ENCODE measurements at places on chromosomes 7 and 10. TPM values are rescaled to one million over a fixed set of nuclear protein-coding genes. Genes with fewer than 3 reads are reported as not detected.

GRCh38 chr10:68247931-68248330, 16.0 kb upstream of the ATOH7 start:
- H3K27me3 ChIP-seq = no peaks in the 10 kb centered on the region
- no peaks in the 10 kb centered on the region for H3K4me1 ChIP-seq
- H3K36me3 ChIP-seq = no peaks in the 10 kb centered on the region
- DNase-seq = no peak
- no peak overlapping the region for H3K27ac ChIP-seq
- H3K4me3 ChIP-seq = no peak overlapping the region

DNA sequence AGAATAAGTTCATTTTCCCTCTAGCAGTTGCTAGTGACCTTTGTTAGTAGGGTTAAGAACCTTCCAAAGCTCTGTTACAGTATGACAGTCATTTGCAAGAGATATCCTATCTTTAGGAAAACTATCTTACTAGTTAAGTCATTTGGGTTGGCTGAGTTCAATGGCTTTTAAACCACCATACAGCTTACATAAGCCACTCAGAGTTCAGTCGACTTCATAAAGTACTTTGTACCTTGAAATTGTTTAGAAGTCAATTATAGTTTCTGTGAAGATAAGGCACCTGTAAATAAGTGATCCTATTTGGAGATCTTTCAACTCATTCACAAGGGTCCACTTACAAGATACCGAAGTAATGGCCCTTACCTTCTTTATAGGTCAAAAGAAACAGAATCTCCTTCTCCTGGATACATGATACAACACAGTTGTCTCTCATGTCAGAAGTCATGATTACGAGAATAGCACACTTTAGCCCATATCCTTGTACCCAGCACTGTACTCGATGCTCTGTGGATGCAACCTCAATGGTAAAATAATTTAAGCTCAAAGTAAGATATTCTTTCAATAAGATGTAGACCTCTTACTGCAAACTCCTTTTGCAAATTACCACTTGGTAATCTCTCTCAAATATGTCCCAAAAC, 11.9 kb upstream of the ABCC2 start:
- H3K27me3 ChIP-seq = no peaks in the 10 kb centered on the region
- no peaks in the 10 kb centered on the region for H3K4me1 ChIP-seq
- no peak overlapping the region for H3K27ac ChIP-seq
- H3K36me3 ChIP-seq = no peaks in the 10 kb centered on the region
- no peak overlapping the region for H3K4me3 ChIP-seq

DNA sequence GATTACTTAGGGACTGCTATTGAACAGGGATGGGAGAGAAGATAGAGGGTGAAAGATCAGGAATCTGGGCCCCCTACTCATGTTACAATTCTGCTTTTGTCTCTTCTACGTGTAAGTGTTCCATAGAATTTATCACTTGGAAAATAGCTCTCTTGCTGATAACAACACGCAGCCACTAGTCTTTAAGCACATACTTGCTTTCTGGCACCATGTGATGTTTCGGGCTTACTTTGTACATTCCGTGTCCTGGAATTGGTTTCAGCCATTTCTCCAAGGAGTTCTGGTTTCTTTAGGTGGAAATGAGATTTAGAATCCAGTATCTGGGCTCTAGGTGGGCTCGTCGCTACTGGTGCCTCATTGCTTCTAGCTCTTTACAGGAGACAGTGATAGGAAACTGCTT, 59.7 kb downstream of the TFAM start:
- no peak for DNase-seq
- no peak overlapping the region for H3K4me3 ChIP-seq
- no peaks in the 10 kb centered on the region for H3K27me3 ChIP-seq

GRCh38 chr7:32289651-32290414, 200.3 kb downstream of the LSM5 start:
- DNase-seq = no peak
- H3K4me3 ChIP-seq = no peak overlapping the region

DNA sequence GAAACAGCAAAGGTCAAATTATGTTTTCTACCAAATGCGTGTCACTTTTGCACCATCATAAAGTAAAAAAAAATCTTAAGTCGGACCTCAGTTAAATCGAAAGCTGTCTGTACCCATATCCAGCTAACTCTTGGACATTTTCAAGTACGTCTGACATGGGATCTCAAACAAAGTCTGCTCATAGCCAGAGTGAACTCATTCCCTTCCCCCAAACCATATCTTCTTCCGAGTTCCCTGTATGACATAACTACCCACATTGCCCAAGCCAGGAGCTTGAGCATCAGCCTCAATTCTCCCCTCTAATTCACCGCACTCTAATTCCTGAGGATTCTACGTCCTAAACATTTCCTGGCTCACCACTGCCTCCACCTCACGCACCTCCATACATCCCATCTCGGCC, 44.8 kb upstream of the TARP start:
- no peak for DNase-seq
- no peak overlapping the region for H3K27ac ChIP-seq
- H3K36me3 ChIP-seq = no peaks in the 10 kb centered on the region
- H3K27me3 ChIP-seq = no peaks in the 10 kb centered on the region
- peaks cover 19% of the 10 kb centered on the region for H3K4me1 ChIP-seq

GRCh38 chr10:118809357-118810220, 54.8 kb upstream of the CACUL1 start:
- H3K36me3 ChIP-seq = no peaks in the 10 kb centered on the region
- H3K4me1 ChIP-seq = no peaks in the 10 kb centered on the region
- H3K4me3 ChIP-seq = no peak overlapping the region

DNA sequence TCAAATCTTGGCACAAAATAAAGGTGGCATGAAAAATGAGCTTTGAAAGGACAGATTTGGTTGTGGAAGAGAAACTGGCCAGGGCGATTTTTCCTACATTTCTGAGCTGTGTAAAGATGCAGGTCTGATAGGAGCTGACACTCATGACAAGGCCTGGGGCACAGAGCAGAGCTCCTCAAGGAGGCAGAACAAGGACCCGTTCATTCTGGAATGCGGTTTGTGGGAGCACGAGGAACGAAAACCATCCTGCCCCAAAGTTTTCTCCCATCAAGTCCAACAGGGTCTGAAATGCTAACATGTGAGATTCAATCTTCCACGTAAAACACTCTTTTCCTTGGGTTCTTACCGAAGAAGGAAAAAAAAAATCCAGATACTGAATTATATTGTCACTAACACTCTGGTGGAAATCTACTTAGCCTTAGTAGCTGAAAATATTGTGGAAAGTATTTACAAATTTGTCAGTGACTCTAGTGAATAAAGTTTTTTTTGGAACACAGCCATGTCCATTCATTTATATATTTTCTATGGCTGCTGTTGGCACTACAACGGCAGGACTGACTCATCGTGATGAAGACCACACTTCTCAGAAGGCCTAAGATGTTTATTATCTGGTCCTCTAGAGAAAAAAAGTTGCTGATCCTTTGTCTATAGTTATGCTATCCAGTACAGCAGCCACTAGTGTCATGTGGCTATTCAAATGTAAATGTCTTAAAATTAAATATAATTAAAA, 215.7 kb downstream of the BAMBI start:
- no peaks in the 10 kb centered on the region for H3K36me3 ChIP-seq
- no peak overlapping the region for H3K27ac ChIP-seq
- H3K27me3 ChIP-seq = no peaks in the 10 kb centered on the region
- DNase-seq = no peak
- H3K4me1 ChIP-seq = no peaks in the 10 kb centered on the region
- H3K4me3 ChIP-seq = no peak overlapping the region

DNA sequence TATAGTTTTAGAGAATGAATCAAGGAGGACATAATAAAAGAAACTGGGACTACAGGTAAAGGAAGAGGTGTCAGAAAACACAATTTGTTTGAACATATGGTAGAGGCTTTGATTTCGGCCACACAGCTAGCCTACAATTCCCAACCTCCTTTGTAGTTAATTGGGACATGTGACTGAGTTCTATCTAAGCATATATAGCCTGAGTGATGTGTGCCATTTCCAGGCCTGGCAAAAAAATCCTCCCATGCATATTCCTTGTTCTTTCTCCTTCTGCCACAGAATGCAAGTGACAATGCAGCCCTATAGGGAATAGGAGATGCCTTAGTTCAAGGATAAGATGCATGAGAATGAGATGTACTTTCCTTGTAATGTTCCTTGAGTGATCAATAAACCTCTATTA, 590.7 kb upstream of the STEAP1 start:
- H3K27ac ChIP-seq = no peak overlapping the region
- DNase-seq = no peak
- H3K36me3 ChIP-seq = no peaks in the 10 kb centered on the region

DNA sequence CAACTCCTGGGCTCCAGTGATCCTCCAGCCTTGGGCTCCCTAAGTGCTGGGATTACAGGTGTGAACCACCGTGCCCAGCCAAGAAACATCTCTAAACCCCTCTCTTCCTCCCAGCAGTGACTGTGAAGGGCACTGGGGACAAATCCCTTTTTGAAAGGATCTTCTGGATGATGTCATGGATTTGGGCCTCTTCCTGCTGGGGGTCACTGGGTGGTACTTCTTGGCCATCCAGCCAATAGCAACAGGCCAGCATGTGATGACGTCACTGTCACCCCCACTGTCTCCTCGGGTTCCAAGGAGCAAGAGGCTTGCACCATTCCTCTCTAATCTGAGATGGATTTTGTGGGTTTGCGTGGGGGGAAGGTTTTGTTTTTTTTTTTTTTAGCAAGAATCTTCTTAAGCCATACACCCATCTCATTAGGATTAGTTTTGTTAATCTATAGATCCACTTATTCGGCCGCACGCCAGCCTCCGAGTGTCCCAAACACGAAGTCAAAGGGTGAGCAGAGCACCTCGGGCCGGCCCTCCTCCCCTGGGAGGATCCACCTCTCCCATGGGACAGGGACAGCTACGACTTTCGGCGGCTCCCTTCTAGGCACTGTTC, 29.4 kb upstream of the TNRC18 start:
- no peaks in the 10 kb centered on the region for H3K4me1 ChIP-seq
- no peak overlapping the region for H3K4me3 ChIP-seq

GRCh38 chr10:114372995-114373394, 31.3 kb downstream of the AFAP1L2 start:
- no peak for DNase-seq
- no peaks in the 10 kb centered on the region for H3K4me1 ChIP-seq
- no peak overlapping the region for H3K27ac ChIP-seq
- no peak overlapping the region for H3K4me3 ChIP-seq
- no peaks in the 10 kb centered on the region for H3K36me3 ChIP-seq
- no peaks in the 10 kb centered on the region for H3K27me3 ChIP-seq

DNA sequence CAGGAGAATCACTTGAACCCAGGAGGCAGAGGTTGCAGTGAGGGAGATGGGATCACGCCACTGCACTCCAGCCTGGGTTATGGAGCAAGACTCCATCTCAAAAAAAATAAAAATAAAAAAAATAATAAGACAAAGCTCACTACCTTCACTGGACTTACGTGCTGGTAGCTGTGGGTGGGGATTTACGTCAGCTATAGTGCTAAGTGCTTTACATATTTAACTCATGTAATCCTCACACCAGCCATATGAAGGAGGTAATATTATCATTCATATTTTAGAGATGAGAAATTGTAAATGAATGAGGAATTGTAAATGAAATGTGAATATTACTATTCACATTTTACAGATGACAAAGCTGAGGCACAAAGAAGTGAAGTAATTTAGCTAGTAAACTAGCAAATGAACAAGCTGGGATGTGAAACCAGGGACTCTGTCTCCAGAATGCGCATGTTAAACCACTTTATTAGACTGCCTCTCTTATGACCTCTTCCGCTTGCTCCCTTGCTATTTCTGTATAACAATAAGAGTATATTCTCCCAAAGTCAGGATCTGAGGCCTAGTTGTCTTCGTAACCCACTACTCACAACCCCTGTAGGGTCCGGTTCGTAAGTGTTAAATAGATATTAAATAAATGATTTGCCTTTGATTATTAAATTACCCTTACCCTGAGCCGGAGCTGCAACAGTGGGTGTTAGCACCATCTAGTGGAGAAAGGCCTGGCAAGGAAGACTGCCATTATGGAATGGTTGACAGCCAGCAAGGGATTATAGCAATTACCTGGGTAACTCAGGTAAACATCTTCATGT, 70.2 kb downstream of the HTR7 start:
- H3K4me3 ChIP-seq = no peak overlapping the region
- peak; percentile 4 for DNase-seq
- no peaks in the 10 kb centered on the region for H3K36me3 ChIP-seq
- no peaks in the 10 kb centered on the region for H3K27me3 ChIP-seq
- H3K4me1 ChIP-seq = no peaks in the 10 kb centered on the region

DNA sequence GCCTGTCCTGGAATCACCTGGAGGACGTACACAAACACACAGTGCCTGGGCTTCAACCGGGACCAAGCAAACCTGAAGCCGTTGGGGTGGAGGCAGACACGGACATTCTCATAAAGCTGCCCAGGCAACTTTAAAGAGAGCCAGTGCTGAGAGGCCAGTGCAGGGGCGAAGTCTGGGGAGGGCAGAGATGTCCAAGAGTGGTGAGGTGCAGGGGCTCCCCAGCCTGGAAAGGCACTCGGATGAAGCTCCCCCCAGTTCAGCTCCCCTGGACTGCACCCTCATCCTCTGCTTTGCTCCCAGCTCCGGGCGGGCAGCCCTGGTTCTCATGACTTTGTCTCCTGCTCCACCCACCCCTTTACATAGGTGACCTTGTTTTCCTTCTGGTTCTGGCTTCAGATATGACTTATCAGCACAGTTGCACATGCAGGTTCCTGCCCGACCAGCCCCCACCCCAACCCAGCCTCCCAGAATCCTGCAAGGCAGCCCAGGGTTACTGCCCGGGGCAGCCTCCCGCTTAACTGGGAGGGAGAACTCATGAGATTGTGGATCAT, 60.8 kb upstream of the EEPD1 start:
- H3K4me3 ChIP-seq = no peak overlapping the region
- no peak for DNase-seq
- H3K4me1 ChIP-seq = no peaks in the 10 kb centered on the region
- no peaks in the 10 kb centered on the region for H3K27me3 ChIP-seq
- no peaks in the 10 kb centered on the region for H3K36me3 ChIP-seq

DNA sequence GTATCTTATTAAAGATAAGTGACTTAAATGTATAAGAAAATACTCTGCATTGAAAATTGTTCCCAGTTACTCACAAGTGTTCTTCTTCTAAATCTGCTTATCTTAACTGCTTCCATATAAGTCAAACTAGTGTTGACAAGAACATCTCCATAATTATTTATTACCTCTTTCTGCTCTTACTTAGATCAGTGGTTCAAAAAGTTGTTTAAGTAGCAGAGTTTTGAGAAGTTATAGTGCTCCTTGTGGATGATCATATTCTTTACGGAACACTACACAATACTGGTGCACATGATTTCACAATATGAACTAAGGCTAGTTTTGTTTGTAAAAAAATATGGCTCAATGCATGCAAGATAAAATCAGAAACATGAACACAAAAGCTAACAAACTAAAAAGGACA, 168.4 kb downstream of the SEMA3D start:
- no peak overlapping the region for H3K27ac ChIP-seq
- H3K36me3 ChIP-seq = no peaks in the 10 kb centered on the region
- H3K4me1 ChIP-seq = no peaks in the 10 kb centered on the region
- DNase-seq = no peak

- H3K27ac ChIP-seq = no peak overlapping the region
- DNase-seq = no peak
- no peaks in the 10 kb centered on the region for H3K4me1 ChIP-seq
- H3K27me3 ChIP-seq = no peaks in the 10 kb centered on the region
These were observed 72.7 kb downstream of the CFAP46 start for GRCh38 chr10:132869621-132870020.

- H3K4me3 ChIP-seq = peak overlapping the region; percentile 0
- no peaks in the 10 kb centered on the region for H3K36me3 ChIP-seq
- no peak overlapping the region for H3K27ac ChIP-seq
- H3K27me3 ChIP-seq = no peaks in the 10 kb centered on the region
These were observed 85.8 kb downstream of the NRP1 start for GRCh38 chr10:33248638-33249037.

TAS2R5 gene
- 0.56 TPM for total RNA-seq

ADRB1 gene
- total RNA-seq = 0.11 TPM

LANCL2 gene
- total RNA-seq = 9.0 TPM

MRLN gene
- total RNA-seq = not detected
